ELR (cell line): ENCODE measurements at places on chromosomes 16 and 17.

DNA sequence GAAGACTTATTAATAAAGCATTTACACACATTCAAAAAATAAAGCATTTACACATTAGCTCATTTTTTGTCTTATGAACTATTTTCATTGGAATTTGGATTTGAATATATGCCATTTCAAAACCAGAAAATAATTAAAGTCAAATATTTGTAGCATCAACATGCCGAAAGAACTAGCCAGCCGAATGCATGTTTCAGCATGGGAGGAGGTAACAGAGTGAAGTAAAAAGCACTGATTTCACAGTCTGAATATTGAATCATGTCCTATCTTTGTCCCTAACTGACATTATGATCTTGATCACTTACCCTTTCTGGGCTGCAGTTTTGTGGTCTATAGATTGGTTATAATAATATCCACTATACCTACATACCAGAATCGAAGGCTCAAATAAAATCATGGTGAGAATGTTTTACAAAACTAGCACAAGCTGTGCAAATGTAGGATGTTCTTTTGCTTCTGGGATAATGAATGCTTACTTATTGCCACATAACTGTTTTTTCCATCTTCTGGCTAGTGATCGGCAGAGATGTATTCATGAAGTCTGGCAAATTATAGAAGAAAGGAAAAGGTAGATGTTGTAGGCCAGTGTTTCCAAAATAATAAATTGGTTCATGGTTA, 84.7 kb downstream of the TUBD1 start:
- no peak for DNase-seq

GRCh38 chr16:50530277-50531236, 17.6 kb upstream of the NKD1 start:
- no peak for DNase-seq

DNA sequence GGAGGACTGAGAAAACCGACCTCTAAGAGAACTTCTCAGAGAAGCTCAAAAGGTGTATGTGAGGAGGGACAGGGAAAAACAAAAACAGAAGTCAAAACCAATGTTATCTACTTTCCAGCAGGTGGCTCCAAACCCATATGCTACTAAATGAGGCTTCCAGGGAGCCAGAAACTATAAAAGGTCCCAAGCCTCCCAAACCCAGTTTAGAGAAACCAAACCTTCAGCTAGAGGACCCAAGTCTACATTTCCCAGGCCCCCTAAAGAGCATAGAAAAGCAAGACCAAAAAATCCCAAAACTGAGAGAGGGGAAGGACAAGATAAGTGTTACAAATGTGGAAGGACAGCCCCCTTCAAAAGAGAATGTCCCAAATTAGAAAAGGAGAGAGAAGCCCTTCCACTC, 3.7 kb downstream of the HPR start:
- DNase-seq = peak; percentile 52

GRCh38 chr16:12501707-12502457, 301.8 kb downstream of the CPPED1 start:
- DNase-seq = no peak

DNA sequence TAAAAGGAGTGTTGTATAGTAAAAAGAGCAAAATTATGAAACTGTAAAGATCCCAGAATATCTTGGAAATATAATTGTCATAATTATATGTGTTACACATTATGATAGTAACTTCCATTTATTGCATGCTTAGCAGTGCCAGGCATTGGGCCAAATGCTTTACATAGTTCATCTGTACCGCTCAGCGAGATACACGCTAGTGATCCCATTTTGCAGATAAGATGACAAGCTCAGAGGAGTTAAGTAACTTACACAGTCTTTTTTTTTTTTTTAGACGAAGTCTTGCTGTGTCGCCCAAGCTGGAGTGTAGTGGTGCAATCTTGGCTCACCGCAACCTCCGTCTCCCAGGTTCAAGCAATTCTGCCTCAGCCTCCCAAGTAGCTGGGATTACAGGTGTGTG, 6.8 kb upstream of the EZH1 start:
- no peak for DNase-seq
